HT1080 (cell line): ENCODE measurements at places on chromosomes 2 and 18. TPM values are rescaled to one million over a fixed set of nuclear protein-coding genes. Genes with fewer than 3 reads are reported as not detected.
A peak's percentile ranks its signal among the peaks of the same experiment; 100 is the strongest.

DNA sequence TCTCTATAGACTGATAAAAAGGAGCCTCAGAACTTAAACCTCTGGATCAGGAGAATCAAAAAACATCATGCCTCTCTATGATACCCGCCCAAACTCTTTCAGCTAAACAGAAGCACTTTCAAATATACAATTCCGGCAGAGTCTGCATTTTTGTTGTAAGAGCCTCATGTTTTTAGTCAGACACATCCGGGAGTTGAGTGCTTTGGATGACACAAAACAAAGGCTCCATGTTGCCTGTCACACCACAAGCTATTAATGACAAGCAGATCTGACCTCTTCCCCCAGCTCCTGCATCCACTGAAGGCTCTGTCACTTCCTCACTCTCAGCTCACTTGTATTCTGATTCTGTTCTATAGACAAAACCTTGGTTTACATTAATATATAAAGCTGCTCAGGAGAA, 33.2 kb downstream of the SLC38A11 start:
- no peak for DNase-seq

GRCh38 chr2:24409700-24410556, 49.6 kb upstream of the ITSN2 start:
- peak; percentile 77 for DNase-seq

GRCh38 chr2:24164416-24164973, 10.4 kb upstream of the FAM228A start:
- peak; percentile 23 for DNase-seq

GRCh38 chr18:63971320-63972001, 1.6 kb downstream of the SERPINB8 start:
- DNase-seq, result no peak

DNA sequence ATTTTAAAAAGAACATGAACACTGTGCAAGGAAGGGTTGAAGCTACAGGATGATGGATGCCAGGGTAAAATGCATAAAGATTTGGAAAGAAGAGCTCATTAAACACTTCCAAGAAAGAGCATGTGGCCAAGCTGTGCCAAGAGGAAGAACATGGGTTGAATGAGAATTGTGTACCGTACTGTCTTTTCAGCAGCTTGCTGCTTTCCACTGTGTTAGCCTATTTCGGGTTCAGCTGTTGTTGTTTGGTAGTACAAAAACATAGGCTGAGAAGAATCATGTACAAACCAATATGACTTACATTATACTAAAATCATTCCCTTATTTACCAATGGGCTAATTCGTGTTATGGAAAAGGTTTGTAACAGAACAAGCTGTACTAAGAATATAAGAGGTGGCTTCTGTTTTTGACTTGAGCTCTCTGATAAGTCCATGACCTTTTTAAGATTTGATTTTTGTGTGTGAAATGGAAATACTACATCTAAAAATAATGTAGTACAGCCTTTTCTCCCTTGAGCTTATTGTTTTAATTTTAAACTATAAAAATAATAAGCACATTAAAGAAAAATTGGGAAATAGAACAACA, 188.3 kb upstream of the STON1 start:
- DNase-seq, result no peak

DNA sequence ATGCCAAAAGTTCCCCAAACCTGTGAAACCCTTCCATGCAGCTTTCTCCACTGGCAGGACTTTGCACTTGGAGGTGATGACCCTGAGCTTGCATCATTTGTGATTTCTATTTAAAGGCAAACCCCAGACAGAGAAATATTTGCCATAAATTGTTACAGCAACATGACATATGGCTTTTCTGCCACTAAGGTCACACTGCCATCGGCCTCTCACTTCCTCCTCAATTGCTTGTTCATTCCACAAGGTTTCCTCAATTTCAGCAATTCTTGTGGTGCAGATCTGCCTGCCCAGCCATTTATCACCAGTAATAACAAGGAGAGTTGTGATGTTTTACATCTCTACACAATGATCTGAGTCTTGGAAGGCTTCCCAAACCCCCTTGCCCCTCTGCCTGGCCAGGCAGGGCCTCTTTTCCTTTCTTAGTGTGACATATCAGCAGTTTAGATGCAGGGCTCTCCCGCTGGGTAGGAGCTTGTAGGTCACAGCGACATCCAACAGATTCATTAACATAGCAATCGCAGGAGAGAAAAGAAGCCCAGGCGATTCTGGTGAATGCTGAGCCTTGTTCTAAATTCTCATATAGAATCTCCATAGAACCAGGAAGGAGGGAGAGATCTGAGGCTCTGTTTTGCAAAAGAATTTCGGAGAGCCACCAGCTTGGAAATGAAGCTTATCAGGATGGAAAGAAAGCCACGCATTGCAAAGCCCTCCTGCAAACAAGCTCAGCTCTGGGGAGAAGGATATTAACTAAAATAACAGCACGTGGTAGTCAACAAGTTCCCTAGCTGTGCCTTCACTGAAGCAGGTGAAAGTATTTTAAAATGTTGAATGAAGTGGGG, 46.7 kb upstream of the ITGA6 start:
- no peak for DNase-seq

- DNase-seq, result no peak
Observed at GRCh38 chr2:232843834-232844233, 26.2 kb upstream of the SNORC start.

DNA sequence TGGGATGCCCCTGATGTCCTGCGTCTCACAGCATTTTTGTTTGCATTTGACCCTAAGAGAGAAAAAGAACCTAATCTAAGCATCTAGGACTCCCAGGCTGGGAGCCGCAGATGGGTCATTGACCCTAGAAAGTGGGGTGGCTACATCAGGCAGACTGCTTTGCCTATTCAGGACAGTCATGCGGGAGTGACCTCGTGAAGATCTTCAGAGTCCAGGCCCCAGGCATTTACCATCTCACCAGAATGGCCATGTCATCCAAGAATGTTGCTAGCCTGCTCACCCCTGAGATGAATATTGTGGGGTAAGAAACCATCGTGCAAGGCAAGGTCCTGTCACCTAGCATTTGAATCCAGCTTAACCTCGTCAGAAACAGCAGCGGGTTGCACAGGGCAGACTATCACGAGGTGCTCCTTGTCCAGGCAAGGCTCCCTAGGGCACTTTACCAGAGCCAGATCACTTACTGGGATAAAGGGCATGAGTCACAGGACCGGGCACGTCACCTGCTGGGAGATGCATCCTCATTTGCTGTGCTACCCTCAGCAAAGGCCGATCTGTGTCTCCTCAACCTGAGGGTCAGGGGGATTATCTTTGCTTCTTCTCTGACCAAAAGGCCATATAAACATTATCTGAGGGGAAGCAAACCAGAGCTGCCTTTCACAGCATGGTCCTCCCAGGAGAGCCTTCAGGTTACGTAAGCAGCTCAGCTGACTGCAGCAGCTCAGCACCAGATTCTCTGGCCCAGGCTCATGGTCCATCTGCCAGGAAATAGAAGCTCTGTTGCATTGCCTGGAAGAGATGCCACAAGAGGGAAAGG, 162.3 kb downstream of the ACKR3 start:
- DNase-seq, result peak; percentile 23

- peak; percentile 77 for DNase-seq
Observed at GRCh38 chr18:11808001-11808855, 43.0 kb upstream of the CHMP1B start.

DNA sequence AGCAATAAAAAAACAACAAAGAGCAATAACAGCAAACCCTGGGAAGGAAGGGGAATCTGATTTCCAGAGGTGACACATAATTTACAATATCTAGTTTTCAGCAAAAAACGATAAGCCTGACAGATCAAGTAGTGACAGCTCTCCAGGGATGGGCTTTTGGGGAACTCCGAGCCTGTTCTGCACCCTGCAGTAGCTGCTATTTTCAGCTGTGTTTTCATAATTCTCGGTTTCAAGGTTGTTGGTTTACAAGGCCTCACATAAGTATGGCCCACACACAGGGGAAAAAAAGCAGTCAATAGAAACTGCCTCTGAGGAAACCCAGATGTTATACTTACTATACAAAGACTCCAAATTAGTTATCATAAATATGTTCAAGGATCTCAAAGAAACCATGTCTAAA, 67.7 kb upstream of the CTLA4 start:
- DNase-seq, result no peak

DNA sequence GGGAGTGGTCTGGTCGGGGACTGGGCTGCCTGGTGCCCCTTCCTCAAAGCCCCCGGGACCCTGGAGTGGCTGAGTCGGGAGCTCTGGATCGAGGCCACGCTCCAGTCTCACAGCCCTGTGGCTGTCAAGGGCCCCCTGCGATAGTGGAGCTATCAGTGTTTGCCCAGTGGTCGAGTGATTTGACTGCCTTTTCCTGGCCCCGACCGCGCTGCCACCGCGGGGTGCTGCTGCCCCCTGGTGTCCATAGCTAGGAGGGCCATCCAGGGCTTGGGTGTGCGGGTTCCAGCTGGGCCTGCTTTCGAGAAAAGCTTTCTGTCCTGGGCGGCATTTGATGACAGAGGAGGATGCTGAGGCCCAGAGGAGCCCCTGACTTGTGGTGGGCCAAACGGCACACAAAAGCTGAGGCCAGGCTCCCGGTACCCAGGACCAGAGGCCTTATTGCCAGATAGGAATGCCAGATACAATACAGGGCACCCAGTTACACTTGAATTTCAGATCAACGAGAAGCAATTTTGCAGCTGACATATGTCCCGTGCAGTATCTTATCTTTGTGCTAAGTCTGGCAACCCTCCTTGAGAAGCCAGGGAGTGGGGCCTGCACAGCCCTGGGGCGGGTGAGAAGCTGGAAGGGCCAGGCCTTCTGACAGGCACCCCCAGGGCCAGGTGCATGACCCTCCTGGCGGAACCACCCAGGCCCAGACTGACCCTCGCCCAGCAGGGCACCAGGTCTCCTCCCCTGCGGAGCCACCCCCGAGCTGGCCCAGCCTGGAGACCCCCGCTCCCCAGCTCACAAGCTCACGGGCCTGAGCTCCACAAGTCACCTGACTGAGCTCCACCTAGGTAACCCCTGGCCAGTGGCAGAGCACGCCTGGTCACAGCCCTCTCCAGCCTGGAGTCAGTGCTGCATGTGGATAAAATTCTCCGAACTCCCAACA, 13.0 kb downstream of the ODC1 start:
- DNase-seq, result peak; percentile 77

GRCh38 chr2:128781585-128782385, 463.1 kb upstream of the HS6ST1 start:
- no peak for DNase-seq

DNA sequence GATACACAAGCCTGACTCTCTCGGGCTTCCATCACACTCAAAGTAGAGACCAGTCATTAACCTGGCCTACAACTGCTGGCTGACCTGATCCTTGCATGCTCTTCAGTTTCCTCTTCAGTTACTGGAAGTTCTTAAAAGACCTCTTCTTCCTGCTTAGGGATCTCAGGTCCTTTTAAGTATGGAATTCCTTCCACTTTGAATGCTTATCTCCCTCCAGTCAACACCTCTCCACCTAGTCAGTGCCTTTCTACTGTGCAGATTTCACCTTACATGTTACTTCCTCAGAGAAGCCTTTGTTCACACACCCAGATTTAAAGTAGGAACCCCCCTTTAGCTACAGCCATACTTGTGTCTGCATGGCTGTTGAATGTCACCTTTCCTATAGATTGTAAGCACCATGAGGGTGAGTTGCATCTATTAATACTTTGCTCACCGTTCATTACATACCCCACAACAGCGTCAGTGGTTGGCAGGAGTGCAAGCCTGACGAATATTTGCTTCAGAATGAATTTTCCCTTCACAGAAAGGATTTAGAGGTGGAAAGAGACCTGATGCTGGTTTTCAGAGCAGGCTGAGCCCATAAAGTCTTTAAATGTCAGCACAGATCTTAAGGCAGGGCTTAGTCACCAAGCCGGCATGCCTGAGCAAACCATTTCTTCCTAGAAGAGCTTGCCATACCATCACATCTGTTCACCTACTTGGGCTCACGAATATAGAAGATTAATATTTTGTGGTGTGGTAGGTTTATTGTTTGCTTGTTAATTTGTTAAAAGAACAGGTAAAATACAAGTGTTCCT, 90.1 kb downstream of the ACVR1 start:
- no peak for DNase-seq

GRCh38 chr2:10003206-10004125, 39.9 kb upstream of the KLF11 start:
- no peak for DNase-seq

DNA sequence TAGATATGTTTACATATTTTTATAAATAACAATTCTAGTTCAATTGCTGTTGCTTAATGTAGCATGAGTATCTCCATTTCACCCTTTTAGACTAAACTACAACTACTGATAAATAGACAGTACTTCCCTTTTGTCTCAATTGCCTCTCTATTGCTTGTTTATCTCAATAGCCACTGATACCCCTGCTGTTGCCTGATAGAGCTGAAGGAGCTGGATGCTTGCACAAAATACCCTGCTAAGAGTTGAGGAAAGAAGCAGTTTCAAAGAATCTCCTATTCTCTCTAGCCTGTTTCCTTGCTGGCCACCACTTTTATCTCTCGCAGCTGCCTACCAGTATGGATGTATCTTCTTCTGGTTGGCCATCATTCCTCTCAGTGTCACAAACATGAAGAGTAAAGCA, 16.9 kb upstream of the ZNF804A start:
- DNase-seq, result no peak

DNA sequence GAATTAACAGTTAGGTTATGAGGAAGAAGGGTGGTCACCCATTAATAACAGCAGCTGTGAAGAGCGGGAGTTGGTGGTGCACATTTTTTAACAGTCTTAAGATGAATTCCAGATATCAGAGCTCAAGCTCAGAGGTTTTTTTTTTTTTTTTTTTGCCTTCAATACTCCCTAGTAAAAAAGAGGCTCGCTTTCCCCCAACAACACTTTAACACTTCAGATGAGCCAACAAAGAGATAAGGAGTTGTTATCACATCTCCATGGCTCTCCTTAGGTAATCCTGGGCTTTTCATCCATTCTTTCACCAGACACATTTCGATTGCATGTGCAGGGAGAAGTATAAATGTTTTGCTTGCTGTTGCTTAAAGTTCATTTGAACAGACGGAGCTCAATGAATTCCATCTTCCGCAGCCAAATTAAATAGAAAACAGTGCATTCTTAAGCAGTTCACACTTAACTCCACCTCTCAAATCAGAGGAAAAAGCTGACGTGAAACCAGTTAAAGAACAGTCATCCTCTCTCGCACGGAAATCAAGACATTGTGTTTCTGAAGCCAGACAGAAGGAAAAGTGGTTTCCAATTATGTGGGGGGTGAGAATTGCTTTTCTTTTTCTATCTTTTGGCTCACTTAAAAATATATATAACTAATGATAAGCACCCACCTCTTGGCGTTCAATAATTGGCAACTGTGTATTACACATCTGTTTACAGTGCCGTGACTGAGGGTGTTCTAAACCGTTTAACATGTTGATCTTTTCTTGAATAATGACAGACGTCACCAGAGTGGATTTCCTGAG, 118.2 kb downstream of the ZNF521 start:
- no peak for DNase-seq

- DNase-seq, result peak; percentile 38
Observed at GRCh38 chr2:238285653-238286082, 2.7 kb downstream of the PER2 start.

GRCh38 chr2:23351388-23352141, 33.4 kb upstream of the KLHL29 start:
- peak; percentile 59 for DNase-seq

GRCh38 chr2:211513446-211513845, 957.0 kb downstream of the CPS1 start:
- no peak for DNase-seq

Gene FNDC4
- total RNA-seq, result 0.88 and 1.2 TPM in 2 replicates

Gene ORMDL1
- total RNA-seq, result 99.1 and 125 TPM in 2 replicates

Gene RAMP1
- 0.53 TPM in 1 of 2 replicates, not detected in the other for total RNA-seq

Gene SLC38A11
- not detected in 2 replicates for total RNA-seq
